ENCODE measurements at places on chromosomes 12 and 14.

DNA sequence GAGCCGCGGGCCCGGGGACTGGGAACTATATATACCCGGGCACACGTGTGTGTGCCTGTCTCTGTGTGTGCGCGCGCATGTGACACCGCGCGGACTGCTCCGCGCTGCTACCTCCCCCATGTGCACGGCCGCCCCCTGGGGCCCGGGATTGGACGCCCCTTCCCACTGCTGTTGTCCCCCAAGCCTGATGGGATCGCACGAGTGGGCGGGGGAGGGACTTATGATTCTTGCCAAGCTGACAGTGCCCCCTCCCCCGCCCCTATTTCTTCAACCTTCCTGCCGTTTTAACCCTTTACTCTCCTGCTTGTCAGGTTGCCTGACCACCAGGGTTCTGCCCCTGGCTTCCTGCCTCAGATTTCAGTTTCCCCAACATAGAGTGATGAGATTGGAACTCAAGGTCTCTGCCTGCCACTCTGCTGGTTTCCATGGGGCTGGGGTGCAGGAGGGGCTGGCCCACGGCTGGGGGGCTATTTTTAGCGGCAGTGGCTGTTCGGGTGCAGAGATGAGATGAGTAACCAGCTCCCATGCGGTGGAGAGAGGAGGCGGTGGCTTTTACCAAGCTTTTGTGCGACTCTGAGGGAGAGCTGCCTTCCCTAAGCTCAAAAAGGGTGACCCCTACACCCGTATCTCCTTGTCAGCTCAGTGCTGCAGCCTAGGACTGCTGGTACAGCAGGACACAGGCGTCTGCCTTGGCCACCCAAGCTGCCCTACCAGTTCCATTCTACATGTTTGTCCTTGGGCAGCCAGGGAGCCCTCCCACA, at the start of gene DDN:
DDN (minus strand) TSS at position 5 of the 761 bp plus-strand sequence. CDS start 88 bp downstream, outside the sequence.
- no peak for DNase-seq

DNA sequence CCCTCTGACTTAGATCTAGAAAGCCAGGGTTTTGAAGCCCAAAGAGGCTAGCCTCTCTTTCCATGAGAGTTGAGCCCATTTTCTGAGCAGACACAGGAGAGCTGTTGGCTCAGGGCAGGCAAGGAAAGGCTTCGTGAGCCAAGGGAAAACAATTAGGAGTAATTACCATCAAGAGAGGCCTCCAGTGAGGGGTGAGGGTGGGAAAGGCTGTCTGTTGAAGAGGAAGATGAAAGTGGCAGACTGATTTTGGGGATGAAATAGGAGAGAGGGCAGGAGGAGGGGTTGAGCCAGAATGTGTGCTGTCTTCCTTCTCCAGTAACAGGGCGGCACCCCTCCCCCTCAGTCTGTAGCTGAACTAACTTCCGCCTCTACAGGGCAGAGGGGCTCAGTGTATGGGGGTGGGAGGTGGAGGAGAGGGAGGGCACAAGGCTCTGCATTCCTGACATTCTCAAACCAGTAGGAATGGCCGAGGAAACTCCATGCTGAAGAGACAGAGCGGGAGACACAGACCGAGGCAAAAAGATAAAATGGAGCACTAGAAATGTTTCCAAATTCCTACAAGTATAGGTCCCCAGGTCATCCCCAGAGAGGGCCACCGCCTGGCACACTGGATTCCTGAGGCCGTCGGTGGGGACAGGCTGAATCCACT, 33.1 kb upstream of the COL2A1 start:
- no peak for DNase-seq

GRCh38 chr12:8697476-8698131, at the start of gene RIMKLB:
Gene RIMKLB, plus strand, starts transcription at chr12:8697991. Its CDS starts 15,876 bp downstream, at chr12:8713867.
- DNase-seq, result peak; percentile 77

- DNase-seq, result no peak
Observed at GRCh38 chr14:30195941-30196340, 268.3 kb upstream of the PRKD1 start.

DNA sequence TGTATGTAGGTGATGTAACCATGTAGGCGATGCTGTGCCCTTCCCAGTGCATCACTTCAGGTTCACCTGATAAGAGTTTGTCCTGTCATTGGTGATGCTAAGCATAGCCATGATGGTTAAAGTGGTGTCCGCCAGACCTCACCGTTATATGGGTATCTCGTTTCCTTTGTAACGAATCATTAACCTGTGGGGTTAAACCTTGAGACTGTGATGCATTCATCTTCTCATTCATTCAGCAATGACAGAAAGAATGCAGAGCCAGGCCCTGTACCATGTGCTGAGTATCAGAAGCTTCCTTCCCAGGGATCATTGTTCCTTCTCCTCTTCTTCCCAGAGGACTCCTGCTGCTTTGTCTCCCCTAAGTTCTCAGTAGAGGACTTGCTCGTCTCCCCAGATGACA, 84.9 kb downstream of the CCDC60 start:
- no peak for DNase-seq

DNA sequence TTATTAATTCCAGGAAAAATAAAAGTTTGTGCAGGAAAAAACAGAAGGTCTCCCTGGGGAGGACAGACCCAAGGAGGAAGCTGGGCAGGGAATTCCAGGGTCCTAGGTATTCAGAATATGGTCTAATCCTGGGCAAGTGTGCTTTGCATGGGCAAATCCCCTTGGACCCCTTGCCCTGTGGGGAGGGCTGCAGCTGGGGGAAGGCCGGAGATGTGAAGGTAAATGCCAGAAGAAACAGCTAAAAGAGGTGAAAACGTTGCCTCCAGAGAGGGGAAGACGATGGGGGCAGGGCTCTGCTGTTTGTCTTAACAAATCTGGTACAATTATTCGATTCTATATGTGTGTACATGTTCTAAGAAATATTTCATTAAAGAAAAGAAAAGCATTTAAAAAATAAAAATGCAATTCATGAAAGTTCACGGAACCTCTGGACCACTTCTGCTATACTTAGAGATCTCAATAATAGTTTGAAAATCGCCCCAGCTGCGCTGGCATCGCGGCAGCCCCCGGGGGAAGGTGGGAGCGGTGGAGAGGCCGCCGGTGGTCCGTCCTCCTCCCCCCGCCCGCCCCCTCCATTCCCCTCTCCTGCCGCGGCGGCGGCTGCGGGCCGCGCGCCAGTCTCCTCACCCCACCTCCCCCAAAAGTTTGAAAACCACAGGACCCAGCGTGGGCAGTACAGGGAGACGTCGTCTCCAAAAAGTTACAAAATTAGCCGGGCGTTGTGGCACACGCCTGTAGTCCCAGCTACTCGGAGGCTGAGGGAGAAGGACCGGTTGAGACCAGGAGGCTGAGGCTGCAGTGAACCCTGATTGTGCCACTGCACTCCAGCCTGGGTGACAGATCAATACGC, 1.5 kb upstream of the PRPF40B start:
- DNase-seq, result no peak

DNA sequence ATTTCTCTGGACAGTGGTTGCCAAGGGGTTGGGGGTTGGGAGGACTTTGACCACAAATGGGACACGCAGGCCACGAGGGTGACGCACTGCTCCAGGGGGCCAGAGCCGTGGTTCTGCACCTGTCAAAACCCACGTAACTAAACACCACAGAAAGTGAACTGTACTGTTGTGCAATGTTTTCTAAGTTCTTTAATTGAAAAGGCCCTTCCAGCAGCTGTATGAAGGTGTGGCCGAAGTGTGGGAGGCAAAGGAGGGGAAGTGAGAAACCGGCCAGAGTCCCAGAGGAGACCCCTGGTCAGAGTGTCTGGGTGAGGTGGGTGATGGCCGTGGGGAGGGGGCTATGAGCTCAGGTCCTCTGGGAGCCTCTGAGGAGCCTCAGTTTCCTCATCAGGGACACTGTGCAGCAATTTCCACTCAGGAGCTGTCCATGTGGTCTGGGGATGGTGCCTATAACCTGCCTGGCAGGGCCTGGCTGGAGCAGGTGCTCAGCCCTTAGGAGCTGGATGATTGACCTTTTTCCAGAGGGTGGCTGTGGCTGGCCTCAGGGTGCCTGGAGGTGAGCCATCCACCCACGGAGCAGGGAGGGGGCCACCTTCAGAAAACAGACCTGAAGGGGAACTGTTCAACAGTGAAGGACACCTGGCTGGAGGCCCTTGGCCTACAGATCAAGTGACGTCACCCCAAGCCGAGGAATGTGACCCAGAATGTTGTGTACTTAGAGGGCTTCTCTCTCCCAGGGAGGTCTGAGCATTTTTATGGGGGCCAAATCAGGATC, 9.8 kb upstream of the BDKRB2 start:
- no peak for DNase-seq
